ENCODE measurements at places on chromosomes 4 and X. TPM values are rescaled to one million over a fixed set of nuclear protein-coding genes. Genes with fewer than 3 reads are reported as not detected.

- no peak for DNase-seq
These were observed 25.2 kb upstream of the AP1AR start for GRCh38 chr4:112206431-112206830.

- peak; percentile 67 for DNase-seq
These were observed 70.8 kb upstream of the PGRMC2 start for GRCh38 chr4:128358231-128358912.

DNA sequence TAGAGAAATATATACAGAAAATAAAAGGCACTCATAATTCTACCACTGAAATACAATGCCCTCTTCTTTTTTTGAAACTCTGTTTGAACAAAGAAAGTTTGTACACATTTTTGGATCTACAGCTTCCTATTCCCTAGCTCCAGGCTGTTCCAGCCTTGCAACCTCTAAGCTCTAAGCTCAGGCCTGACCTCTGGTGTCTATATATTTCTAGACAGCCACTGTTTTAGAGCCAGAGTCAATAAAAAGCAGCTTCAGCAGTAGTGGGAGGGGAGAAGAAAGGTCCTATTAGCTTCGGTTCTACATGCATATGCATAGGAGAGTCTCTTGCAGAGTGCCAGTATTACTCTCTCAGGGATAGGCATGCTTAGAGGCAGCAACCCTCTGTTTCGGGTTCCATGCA lies 39.7 kb downstream of the CLDN2 start:
- no peak for DNase-seq

DNA sequence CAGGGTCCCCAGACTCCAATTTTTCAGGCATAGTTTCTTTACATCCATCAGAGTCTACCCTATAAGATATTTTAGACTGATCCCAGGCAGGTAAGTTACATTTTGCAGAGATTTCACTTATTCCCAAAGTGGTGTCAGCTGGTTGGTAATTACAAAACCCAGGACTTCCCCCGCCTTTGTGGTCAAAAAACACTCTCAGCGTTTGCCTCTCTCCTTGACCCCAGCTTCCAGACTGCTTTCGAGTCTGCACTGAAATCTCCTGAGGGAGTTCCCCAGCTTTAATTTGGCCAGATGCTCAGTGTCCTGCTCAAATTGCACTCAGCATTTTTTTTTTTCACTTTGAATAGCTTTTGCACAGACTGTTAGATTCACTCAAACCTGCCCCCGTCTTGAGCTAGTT lies 11.2 kb upstream of the AMOT start:
- DNase-seq, result no peak

F9 gene
- total RNA-seq, result not detected

DNA sequence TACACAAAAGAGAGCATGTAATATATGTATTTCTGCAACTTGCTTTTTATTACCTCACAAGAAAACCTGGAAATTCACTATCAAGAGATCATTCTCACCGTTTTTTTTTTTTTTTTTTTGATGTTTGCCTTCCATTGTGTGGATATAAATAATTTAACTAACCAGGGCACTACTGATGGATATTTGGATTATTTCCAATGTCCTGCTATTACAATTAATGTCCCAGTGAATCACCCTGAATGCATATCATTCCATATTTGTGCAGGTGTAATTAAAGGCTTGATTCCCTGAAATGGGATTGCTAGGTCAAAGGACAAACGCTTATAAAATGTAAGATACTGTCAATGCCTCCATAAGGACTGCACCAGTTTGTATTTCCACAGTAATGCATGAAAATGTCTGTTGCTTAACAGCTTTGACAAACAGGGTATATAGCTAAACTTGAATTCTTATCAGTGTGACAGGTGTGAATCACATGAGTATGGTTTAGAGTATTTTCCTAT lies 87.8 kb downstream of the NCAPG start:
- DNase-seq, result no peak

GPR173 gene
- 0.72 TPM for total RNA-seq

EMCN gene
- not detected for total RNA-seq

GRCh38 chr4:48016141-48017107 lies at the start of the genes CNGA1 and NIPAL1:
TSS of gene CNGA1 (minus strand) at chr4:48016681. CDS start at chr4:47952689, 63,992 bp downstream.
TSS of gene NIPAL1 (plus strand) at chr4:48016772. CDS start at chr4:48016840, 68 bp downstream.
- peak; percentile 43 for DNase-seq

DNA sequence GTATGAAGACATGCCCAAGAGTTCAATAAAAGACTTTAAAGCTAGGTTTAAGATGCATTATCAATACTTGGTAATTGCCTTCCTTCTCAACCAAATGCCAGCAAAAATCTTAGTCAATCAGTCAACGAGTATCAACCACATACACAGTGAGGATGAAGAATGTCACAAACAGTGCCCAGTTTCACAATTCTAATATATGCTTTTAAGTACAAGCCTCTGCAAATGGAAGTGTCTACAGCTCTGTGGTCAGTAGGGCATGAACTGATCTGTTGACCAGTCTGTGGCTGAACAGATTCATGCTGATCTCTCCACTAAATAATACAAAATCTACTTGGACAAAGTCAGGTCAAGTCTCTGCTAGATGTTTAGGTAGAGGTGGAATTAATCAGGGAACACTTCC lies 27.9 kb downstream of the PPARGC1A start:
- DNase-seq, result no peak

DNA sequence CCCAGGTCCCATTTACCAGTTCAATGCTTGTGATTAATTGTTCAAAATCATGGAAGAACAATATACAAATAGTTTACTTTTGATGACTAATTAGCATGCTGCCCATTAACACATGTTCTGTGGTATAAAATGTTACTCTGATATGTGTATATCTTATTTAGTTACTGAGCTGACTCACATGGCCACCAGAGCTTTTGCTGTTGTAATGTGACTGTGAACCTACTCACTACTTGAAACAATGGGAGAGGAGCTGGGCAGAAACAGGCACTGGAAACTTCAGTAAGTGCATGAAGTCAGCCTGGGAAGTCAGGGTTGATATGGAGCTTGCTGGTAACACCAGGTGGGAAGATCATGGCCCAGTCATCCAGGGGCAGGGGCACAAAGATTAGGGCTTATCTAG lies 72.7 kb upstream of the MAD2L1 start:
- no peak for DNase-seq

GRCh38 chr4:86484241-86484640 lies 109.9 kb upstream of the PTPN13 start:
- no peak for DNase-seq

DNA sequence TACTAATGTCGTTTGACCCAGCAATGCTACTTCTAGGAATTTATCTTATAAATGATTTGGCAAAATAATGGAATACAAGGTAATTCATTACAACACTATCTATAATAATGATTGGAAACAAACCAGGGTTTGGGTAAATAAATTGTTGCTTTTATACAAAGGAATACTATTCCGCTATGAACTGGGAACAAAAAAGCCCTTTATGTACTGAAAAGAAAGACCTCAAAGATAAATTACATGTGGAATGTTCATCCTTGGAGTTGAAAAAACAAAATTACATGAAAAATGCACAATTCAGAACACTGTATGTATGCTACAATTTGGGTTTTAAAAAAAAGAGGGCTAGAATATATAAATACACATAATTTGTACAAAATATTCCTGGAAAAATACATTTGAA lies 5.2 kb upstream of the NUP54 start:
- no peak for DNase-seq

DNA sequence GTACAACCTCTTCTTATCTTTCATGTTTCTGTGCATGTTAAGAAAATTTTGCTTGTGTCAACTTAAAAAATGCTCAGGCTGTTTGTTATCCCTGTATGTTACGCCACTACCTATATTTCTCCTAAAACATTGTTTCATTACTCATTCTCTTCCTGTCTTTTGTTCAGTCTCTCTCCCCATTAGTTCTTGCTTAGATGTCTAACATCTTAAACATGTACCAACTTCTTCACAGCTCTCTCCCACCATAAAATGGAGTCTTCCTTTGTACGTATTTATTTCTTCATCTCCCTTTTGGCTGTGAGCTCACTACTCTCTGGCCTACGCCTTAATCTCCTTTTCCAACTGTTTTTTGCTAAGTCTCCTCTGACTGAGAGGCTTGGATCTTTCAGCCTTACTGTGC lies 36.4 kb downstream of the PCDH7 start:
- no peak for DNase-seq

GRCh38 chr4:13476915-13477314 lies 7.2 kb downstream of the RAB28 start:
- peak; percentile 84 for DNase-seq

DNA sequence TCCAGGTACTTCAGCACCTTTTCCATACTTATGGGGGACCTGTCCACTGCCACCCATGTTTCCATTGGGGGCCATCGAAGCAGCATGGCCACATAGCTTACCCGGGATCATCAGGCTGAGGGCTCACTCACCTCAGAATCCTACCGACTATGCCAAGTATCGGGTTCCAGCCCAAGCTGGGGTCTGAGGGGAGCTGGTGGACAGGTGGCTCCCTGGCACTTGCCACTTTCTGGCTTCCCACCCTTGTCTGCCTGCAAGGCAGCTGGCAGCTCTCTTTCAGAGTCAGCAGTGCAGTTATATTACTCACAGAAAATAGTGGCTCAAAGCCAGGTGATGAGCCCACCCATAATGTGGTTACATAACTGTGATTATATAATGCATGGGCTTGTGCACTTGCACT lies 1153.8 kb downstream of the STIM2 start:
- no peak for DNase-seq

- DNase-seq, result no peak
These were observed 48.3 kb downstream of the ENPP6 start for GRCh38 chr4:184169225-184169867.

GRCh38 chr4:72896515-72896914 lies 173.0 kb downstream of the COX18 start:
- peak; percentile 14 for DNase-seq

PRSS12 gene
- total RNA-seq, result 12.2 TPM

DNA sequence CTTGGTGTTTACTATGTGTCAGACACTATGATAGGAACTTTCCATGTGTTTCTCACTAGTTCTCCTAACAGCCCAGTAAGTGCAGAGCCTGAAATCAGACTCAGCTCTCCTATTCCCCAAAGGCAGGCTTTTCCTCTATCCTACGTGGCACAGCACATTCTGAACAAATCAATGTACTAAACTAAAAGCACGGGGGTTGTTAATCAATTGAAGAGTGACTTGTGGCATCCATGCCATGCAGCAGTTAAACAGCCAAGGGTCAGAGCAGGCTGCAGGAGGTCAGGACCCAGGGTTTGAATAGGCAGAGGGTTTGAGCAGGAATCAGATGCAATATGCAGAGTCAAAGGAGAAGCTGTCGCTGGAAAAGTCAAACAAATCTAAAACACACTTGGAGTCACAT lies 289.7 kb upstream of the LDB2 start:
- DNase-seq, result no peak

IL15 gene
- 16.0 TPM for total RNA-seq

DNA sequence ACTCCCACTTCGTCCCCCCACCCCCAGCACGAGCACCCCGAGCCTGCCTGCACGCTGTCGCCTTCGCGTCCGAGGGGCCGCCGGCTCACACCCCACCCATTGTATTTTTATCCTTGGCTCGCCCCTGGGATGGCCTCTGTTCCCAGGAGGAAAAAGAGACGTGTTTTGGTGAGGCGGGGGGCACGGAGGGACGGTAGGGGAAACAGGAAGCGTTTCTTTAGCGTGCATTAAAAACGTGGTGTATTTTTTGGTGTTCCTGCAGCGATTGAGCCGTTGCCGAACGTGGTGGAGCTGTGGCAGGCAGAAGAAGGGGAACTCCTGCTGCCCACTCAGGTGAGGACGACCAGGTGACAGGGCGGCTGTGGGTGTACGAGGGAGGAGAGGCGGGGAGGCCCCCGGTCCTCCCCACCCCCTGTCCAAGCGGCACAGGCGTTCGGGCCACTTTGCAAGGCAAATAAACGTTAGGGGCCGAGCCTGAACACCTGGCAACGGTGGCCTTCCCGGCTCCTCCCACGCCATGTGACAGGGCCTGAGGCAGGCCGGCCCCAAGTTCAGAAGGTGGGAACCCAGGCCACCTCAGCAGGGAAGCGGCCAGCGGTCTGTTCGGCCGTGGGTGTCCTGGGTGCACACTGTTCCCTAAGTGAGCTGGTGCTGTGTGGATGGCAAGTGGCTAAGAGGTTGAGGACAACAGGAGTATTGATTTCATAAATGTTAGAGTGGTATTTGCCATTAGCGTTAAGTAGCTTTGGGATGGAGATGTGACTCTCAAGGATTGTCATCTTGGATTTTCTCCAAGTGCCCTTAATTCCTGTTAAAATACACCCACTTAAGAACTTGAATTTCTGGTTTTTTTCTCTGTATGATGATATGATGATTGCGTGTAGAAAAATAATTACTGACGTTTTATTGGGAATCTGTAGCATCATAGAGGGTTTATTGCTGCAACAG lies 1.1 kb downstream of the TMEM131L start:
- DNase-seq, result no peak

C1GALT1C1 gene
- 42.0 TPM for total RNA-seq

SORBS2 gene
- total RNA-seq, result 0.41 TPM

FGFR3 gene
- total RNA-seq, result 2.1 TPM

CYLC1 gene
- total RNA-seq, result not detected

GPRASP2 gene
- total RNA-seq, result 13.6 TPM

- no peak for DNase-seq
These were observed 330.2 kb downstream of the PTTG2 start for GRCh38 chr4:38290366-38290765.

HOPX gene
- total RNA-seq, result not detected

- DNase-seq, result no peak
These were observed 115.0 kb downstream of the PJA1 start for GRCh38 chrX:69050051-69050765.

VEGFC gene
- total RNA-seq, result 12.2 TPM

DNA sequence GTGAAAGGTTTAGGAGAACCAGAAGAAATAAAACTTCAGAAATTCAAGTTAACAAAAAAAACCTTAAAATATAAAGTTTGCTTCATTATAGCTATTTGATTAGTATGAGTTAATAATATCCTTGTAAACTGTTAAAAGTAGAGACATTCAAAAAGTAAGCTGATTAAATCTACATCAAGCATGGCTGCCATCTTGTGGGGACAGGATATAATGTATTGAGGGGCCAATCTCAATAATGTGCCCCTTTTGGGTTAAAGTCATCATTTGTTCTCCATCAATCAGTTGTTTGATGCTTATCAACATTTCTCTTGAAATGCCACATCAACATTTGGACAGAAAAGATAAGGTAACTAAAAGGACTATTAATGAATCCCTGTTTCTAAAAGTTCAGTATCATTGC lies 4.6 kb upstream of the GRID2 start:
- DNase-seq, result peak; percentile 21
